ENCODE measurements at places on chromosomes 7 and 10. TPM values are rescaled to one million over a fixed set of nuclear protein-coding genes. Genes with fewer than 3 reads are reported as not detected.

- no peak for DNase-seq
These were observed 745 bp downstream of the SLC16A9 start for GRCh38 chr10:59708816-59709394.

DNA sequence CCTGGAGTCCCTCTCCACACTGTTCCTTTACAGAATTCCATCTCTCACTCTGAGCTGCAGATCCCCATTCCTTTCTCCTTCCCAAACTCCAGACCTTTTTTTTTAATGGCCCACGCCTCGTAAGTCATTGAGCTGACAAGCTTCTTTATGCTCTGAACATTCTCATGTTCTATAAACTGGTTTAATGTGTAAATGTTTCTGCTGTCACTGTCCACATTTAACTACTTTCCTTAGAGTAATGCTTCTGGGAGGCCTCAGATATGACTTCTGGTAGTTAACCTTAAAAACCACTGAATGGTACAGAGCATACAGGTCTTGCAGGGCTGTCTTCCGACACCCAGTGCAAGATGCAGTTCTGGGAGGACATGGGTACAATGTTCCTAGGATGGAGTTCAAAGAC is 71.1 kb upstream of the CAMK2B start:
- DNase-seq: peak; percentile 6

The GDF2 gene
- not detected for total RNA-seq

The DOCK4 gene
- 40.3 TPM for total RNA-seq

The MRLN gene
- total RNA-seq: not detected

The FLNC gene
- 31.9 TPM for total RNA-seq
